Caki2 (cell line): ENCODE measurements at places on chromosomes 6 and 20. TPM values are rescaled to one million over a fixed set of nuclear protein-coding genes. Genes with fewer than 3 reads are reported as not detected.

The PRICKLE4 gene
- total RNA-seq: 0.20 TPM in 1 of 2 replicates, not detected in the other

The DCDC2 gene
- total RNA-seq: 4.7 and 5.4 TPM in 2 replicates

The VIP gene
- total RNA-seq: not detected in 2 replicates

The C20orf141 gene
- not detected in 2 replicates for total RNA-seq

The ADGRB3 gene
- total RNA-seq: 0.24 TPM in 1 of 2 replicates, not detected in the other

The RNF217 gene
- 5.7 and 12.8 TPM in 2 replicates for total RNA-seq

The PNLDC1 gene
- total RNA-seq: not detected in 2 replicates

The PACRG gene
- total RNA-seq: not detected in 2 replicates

The KIFC1 gene
- total RNA-seq: 176 and 179 TPM in 2 replicates

The CCDC28A gene
- 31.0 and 37.5 TPM in 2 replicates for total RNA-seq

The KCNK16 gene
- not detected in 2 replicates for total RNA-seq

The ATG5 gene
- total RNA-seq: 40.7 and 41.2 TPM in 2 replicates

The SLC52A3 gene
- 3.6 and 6.5 TPM in 2 replicates for total RNA-seq

The LCA5 gene
- 2.3 and 4.4 TPM in 2 replicates for total RNA-seq

The SLC17A2 gene
- total RNA-seq: not detected in 2 replicates

The C6orf15 gene
- not detected in 2 replicates for total RNA-seq

The ANKRD6 gene
- 12.5 and 16.9 TPM in 2 replicates for total RNA-seq

The TFEB gene
- total RNA-seq: 6.0 and 13.1 TPM in 2 replicates

The SLC35F1 gene
- total RNA-seq: not detected in 2 replicates

The RNF144B gene
- 30.7 and 37.7 TPM in 2 replicates for total RNA-seq

The SCRT2 gene
- total RNA-seq: not detected in 2 replicates

The GJA1 gene
- 26.6 and 32.5 TPM in 2 replicates for total RNA-seq

The METTL24 gene
- not detected in 2 replicates for total RNA-seq

The SOBP gene
- total RNA-seq: 0.51 TPM in 1 of 2 replicates, not detected in the other

The DSP gene
- total RNA-seq: 18.4 and 20.9 TPM in 2 replicates

The BMP6 gene
- total RNA-seq: 6.4 and 7.5 TPM in 2 replicates

The NNAT gene
- not detected in 2 replicates for total RNA-seq

The ELOVL2 gene
- total RNA-seq: 13.6 and 14.6 TPM in 2 replicates

The TFAP2D gene
- not detected in 2 replicates for total RNA-seq

The ANKRD66 gene
- not detected in 2 replicates for total RNA-seq

The FGD2 gene
- not detected in 2 replicates for total RNA-seq

The MYMX gene
- not detected in 2 replicates for total RNA-seq

The BIRC7 gene
- not detected in 2 replicates for total RNA-seq

The SPATS1 gene
- not detected in 2 replicates for total RNA-seq

The PRKN gene
- 1.0 and 1.1 TPM in 2 replicates for total RNA-seq

The INSM1 gene
- not detected in 2 replicates for total RNA-seq

The KIF3B gene
- 19.3 and 19.9 TPM in 2 replicates for total RNA-seq

The SRMS gene
- total RNA-seq: not detected in 2 replicates

The KCNK15 gene
- total RNA-seq: not detected in 2 replicates

The SFTA2 gene
- total RNA-seq: not detected in 2 replicates

The HDGFL1 gene
- not detected in 2 replicates for total RNA-seq

The FOXS1 gene
- total RNA-seq: not detected in 2 replicates

The ARFGAP1 gene
- 139 and 172 TPM in 2 replicates for total RNA-seq
